ENCODE measurements at places on chromosomes 16 and 17.

GRCh38 chr17:41532947-41533570 lies 5.0 kb upstream of the KRT19 start:
- no peak for DNase-seq

DNA sequence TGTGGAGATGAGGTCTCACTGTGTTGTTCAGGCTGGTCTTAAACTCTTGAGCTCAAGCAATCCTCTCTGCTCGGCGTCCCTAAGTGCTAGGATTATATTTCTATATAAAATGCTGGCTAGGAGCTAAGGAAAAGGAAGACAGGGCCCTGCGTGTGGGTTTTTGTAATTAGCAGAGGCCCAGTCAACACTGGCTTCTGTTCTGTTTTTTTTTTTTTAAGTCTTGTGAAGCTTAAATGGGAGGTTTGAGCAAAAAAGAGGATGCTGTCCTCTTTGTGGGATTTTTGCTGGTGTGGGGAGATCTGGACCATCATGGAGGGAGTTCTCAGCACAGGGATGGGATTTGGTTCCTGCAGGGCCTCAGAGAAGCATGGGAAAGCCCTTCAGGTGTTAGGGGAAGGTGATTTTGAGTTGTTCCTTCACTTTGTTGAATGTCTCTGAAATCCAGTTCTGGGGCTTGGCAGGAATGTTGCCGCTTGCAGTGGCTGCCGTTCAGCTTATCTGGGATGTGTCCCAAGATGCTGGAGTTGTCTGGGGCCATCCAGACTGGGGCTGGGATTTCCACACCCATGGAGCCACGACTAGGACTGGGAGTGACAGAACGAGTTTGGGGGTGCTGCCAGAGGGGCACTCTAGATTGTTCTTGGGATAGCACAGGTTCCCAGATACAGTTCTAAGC lies 4.2 kb downstream of the PYCARD start:
- DNase-seq: no peak

GRCh38 chr17:28523876-28524275 lies 17.7 kb downstream of the FOXN1 start:
- no peak for DNase-seq

GRCh38 chr17:55200904-55201303 lies 63.9 kb upstream of the HLF start:
- no peak for DNase-seq

DNA sequence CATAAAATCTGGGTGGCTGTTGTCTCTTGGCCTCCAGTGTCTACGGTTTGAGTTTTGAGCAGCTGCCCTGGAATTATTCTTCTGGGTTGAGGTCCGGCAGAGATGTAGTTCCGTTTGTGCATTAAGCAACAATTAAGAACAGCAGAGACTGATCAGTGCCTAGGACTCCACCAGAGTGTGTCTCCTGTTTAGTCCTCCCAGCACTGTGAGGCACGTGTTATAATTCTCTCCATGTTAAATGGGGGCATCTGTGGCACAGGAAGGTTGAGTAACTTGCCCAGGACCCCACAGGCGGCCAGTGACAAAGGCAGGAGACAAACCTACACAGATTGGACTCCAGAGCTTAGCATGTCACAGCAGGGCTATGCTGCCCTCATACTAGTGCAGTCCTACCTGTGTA lies 225.1 kb downstream of the CBLN1 start:
- no peak for DNase-seq

DNA sequence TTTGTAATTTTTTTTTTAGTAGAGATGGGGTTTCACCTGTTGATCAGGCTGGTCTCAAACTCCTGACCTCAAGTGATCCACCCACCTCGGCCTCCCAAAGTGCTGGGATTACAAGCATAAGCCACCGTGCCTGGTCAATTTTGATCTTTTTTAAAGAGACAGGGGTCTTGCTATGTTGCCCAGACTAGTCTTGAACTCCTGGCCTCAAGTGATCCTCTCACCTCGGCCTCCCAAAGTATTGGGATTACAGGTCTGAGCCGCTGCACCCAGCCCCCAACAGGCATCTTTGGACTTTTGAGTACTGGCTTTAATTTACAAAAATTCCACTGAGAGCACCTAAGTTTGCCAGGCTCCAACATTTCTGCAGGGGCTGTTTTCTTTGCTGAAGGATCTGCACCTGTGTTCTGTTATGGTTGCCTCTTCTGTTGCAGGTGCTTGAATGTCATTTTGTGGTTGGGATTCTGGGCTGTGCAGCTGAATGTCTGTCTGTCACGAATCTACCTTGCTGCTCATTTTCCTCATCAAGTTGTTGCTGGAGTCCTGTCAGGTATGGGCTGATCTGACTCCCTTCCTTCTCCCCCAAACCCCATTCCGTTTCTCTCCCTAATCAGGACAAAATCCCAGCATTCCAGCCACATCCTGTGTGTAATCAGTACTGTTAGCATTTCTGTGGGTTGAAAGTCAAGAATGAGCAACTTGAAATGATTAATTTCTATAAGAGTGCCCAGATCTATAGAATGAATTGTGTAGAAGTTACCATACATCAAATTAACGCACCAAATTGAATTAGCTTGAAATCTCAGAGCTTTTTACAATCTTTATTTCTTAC lies 8.5 kb downstream of the G6PC1 start:
- DNase-seq: no peak

- no peak for DNase-seq
Measured at GRCh38 chr17:39927929-39928857, 661 bp downstream of the LRRC3C start.

GRCh38 chr17:42989726-42990652 lies 8.2 kb upstream of the RPL27 start:
- no peak for DNase-seq

DNA sequence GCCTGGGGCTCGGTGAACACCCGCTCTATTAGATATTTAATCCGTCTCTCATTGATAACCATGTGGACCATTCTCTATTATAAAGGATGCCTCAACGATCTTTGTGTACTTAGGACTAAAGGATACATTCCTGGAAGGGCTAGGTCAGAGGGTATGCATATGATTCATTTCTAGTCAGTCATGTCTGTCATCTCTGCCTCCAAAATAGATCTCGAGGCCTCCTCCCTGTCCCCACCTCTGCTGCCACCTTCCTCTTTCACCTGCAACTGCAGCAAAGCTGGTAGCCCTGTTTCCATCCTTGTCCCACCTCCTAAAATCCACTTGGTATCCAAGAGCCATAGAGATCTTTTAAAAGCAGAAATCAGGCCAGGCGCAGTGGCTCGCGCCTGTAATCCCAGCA lies 121.5 kb downstream of the KATNIP start:
- DNase-seq: no peak

DNA sequence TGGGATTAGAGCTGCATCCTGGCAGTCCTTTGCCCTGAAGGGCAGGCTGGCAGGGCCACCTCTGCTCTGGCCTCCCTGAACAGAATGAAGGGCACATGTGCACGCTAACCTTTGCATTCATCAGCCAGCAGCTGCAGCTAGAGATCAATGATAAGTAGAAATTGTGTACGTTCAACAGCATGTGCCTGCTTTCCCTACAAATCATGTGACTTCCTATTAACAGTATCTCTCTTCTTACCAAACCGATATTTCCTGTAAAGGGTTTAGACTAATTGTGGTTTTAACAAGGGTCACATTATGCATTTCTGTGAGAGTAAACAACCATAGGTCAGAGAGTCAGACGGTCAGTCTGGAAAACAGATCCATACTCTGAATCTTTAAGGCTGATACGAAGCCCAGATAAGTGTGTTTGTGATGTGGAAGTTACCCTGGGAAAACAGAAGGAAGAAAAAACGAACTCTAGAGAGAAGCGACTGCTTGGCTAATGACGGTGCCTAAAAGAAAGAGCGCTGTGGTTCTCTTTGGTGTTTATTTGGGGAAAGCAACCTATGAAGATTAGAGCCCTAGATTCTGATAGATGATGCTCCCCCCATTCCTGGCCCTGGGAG lies 219.4 kb downstream of the MAF start:
- no peak for DNase-seq

DNA sequence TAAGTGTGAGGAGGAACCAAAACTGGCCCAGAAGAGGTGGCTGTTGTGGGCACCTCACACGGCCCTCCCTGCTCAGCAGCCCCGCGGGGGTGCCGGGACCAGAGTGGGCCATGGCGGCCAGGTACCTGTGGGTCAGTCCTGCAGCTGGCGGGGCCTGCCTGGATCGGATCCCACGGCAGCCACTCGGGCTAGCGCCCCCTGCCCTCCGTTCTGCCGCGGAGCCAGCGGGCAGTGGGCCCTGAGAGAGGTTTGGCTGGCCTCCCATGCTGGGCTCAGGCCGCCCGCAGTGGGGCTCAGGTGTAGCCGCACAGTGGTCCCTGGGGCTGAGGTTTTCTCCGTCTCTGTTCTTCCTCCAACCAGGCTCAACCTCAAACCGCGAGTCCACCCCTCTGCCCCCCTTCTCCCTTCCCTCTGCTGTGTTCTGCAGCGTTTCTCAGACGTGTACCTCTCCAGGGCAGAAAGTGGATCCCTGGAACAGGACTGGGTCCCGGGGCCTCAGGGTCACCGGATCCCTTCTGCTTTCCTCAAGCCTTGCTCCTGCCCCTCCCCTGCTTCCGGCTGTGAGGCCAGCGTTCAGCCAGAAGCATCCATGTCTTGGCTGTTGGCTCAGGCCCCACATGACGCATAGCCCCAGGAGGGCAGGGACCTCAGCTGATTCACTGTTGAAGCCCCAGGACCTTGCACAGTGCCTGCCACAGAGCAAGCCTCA lies 28.6 kb upstream of the ITGA3 start:
- DNase-seq: no peak

DNA sequence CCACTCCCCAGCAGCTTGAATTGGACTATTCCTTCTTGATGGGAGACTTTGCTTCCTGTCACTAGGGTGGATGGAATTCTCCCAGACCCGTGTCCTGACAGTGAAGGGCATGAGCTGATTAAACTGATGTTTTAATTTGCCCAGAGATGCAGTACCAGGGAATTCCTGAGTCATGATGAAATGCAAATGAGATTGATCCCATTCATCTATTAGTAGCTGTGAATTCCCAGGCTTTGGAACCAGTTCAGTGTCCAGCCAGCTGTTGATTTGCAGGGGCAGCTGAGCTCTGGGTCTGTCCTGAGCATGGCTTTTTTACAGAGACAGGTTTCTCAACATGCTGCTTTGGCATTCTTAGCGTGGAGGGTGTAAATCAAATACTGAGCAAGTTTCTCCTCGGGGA lies 157.9 kb downstream of the PITPNC1 start:
- DNase-seq: no peak
